Endodermal cell (in vitro differentiated cells): ENCODE measurements at places on chromosomes 2 and 18. TPM values are rescaled to one million over a fixed set of nuclear protein-coding genes. Genes with fewer than 3 reads are reported as not detected.

DNA sequence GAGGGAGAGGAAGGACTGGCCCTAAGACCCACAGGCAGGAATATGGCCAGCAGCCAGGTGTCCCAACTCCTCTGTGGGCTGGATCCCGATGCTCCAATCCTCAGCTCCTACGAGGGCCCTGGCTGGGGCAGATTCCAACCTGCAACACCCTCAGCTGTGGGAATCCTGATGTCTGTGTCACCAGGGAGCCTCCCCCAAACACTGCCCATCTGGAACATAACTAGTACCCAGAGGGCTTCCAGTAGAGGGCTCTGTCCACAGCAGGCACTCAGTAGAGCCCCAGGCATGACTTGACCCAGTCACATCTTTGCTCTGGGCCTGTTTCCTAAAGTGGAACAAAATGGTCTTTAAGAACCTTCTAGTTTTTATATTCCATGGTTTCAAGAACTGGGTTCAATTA is 20.6 kb upstream of the LOXHD1 start:
- no peaks in the 10 kb centered on the region for H3K36me3 ChIP-seq
- peak; percentile 63 for DNase-seq
- H3K4me1 ChIP-seq = no peaks in the 10 kb centered on the region

GRCh38 chr18:12460874-12461273 is 53.1 kb downstream of the PRELID3A start:
- H3K4me3 ChIP-seq = no peak overlapping the region
- H3K27me3 ChIP-seq = no peaks in the 10 kb centered on the region
- DNase-seq = no peak
- H3K4me1 ChIP-seq = no peaks in the 10 kb centered on the region
- H3K27ac ChIP-seq = no peak overlapping the region

DNA sequence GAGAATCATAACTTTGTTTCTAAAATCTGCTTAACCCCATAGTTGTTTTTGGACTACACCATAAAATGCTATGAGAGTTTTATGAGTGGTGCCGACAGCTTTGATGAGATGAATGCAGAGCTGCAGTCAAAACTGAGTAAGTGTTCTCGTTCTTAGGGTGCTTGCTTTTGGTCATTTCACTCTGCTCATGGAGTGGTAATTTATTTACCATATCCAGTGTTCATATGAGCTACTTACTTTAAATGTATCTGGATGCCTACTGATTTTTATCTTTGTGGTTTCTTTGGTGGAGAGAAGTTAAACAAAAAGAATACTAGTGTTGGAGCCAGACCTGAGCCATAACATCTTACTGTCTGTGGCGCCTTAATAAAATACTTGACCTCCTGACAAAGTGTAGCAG is 16.4 kb downstream of the NDC80 start:
- no peaks in the 10 kb centered on the region for H3K27me3 ChIP-seq
- DNase-seq = no peak

Gene TCF23
- total RNA-seq = not detected in 2 replicates

- H3K4me3 ChIP-seq = no peak overlapping the region
- no peaks in the 10 kb centered on the region for H3K27me3 ChIP-seq
- H3K4me1 ChIP-seq = no peaks in the 10 kb centered on the region
- DNase-seq = no peak
- H3K36me3 ChIP-seq = no peaks in the 10 kb centered on the region
These were observed 808.9 kb downstream of the SUCLG1 start for GRCh38 chr2:83650161-83650560.

DNA sequence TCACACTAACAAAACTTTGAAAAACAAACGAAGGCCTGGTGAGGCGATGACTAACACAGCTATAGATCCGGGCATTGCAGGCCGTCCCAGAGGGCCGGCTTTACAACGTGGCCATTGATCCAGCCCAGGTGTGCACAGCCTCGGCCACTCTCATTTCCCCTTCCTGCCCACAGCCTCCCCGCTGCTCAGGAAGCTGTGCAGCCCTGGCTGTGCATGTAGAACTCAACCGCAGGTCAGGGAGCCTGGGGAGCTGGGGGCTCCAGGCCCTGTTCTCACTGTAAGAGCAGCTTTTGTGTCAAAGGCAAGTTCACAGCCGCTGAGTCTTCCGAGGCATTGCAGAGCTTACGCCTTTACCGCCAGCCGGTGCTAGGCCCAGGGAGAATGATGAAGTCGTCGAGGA is 87.2 kb downstream of the LONRF2 start:
- no peaks in the 10 kb centered on the region for H3K36me3 ChIP-seq
- peak; percentile 62 for DNase-seq
- peaks cover 24% of the 10 kb centered on the region for H3K4me1 ChIP-seq
- H3K4me3 ChIP-seq = no peak overlapping the region

Gene AGXT
- total RNA-seq = 0.18 and 0.31 TPM in 2 replicates

GRCh38 chr2:175351512-175351911 is 170.0 kb upstream of the ATP5MC3 start:
- DNase-seq = no peak
- H3K36me3 ChIP-seq = no peaks in the 10 kb centered on the region
- no peaks in the 10 kb centered on the region for H3K4me1 ChIP-seq
- H3K4me3 ChIP-seq = no peak overlapping the region
- H3K27me3 ChIP-seq = no peaks in the 10 kb centered on the region
- H3K27ac ChIP-seq = no peak overlapping the region

GRCh38 chr18:79511671-79512301 is 116.1 kb downstream of the NFATC1 start:
- DNase-seq = peak; percentile 55
- no peaks in the 10 kb centered on the region for H3K36me3 ChIP-seq
- no peak overlapping the region for H3K4me3 ChIP-seq
- no peaks in the 10 kb centered on the region for H3K27me3 ChIP-seq

DNA sequence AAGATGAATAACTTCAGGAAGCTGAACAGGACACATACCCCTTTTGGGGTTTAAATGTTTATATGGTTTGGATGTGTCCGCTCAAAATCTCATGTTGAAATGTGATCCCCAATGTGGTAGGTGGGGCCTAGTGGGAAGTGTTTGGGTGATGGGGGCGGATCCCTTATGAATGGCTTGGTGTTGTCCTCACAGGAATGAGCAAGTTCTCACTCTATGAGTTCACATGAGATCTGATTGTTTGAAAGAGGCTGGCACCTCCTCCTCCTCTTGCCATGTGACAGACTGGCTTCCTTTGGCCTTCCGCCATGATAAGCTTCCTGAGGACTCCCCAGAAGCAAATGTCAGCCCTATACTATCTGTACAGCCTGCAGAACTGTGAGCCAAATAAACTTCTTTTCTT is 88.6 kb upstream of the ZNF532 start:
- no peak for DNase-seq
- H3K27me3 ChIP-seq = no peaks in the 10 kb centered on the region
- no peak overlapping the region for H3K27ac ChIP-seq
- H3K36me3 ChIP-seq = no peaks in the 10 kb centered on the region
- no peak overlapping the region for H3K4me3 ChIP-seq

- no peak overlapping the region for H3K4me3 ChIP-seq
- H3K4me1 ChIP-seq = peaks cover 4% of the 10 kb centered on the region
- no peaks in the 10 kb centered on the region for H3K36me3 ChIP-seq
- H3K27me3 ChIP-seq = no peaks in the 10 kb centered on the region
- H3K27ac ChIP-seq = peak overlapping the region; percentile 27
These were observed 1845.6 kb upstream of the PIK3C3 start for GRCh38 chr18:40109252-40110049.

Gene SGO2
- 18.4 and 20.0 TPM in 2 replicates for total RNA-seq
